ENCODE measurements at places on chromosomes 6 and 20.

DNA sequence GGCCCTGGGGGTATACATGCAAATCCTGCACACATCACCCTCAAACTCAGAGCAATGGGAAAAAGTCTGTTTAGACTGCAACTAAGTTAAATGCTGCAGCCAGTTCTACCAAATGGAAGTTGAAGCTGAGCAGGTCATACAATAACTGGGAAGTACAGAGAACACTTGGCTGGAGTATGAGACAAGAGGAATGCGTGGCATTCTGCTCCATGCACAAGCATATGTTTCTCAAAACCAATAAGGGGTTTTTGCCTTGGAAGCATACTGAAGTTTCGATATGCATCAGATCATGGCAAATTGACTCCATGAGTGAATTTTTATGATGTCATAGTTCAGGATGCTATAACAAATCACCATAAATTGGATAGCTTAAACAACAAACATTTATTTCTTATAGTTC, 193.8 kb downstream of the COL12A1 start:
- DNase-seq = no peak

DNA sequence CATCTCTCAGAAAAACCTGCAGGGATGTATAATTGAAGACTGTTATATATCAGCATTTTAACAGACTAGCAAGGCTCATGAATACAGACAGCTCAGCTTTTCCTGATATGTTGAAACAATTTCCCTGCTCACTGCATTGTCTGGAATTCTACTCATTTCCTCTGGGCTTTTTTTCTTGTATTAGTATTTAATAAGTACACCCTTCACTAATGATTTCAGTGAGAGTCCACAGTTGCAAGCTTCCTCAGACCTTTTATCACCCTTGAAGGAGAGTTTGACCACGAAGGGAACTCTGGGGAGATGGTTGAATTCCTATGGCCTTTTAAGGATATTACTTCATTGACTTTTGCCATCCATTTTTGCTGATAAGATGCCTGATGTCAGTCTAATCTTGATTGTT, 248.7 kb downstream of the ADGB start:
- no peak for DNase-seq

DNA sequence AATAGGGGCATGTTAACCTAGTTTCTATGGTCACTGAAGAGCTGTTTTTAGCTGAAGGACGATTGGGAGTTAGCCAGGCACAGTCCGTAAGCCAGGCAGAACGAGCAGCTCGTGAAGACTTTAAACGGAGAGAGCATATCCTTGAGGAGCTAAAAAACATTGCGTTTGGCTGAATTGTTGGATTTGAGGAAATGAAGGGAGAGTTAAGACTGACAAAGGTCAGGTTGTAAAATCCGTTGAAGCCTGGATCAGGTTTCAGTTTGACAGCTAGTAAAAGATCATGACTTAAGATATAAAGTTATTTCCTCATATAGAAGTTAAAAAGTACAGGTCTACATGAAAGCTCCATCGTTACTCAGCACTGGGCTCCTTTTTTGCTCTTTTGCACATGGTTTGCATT, 2.8 kb downstream of the DBNDD2 start:
- DNase-seq = no peak

GRCh38 chr6:47239546-47239945, 70.2 kb downstream of the TNFRSF21 start:
- no peak for DNase-seq

- DNase-seq = no peak
Observed at GRCh38 chr6:144162977-144163376, 12.7 kb downstream of the STX11 start.

- DNase-seq = peak; percentile 21
Observed at GRCh38 chr6:2976571-2977085, 5.3 kb upstream of the SERPINB6 start.

- no peak for DNase-seq
Observed at GRCh38 chr6:145688493-145688905, 46.8 kb downstream of the EPM2A start.

GRCh38 chr20:25000268-25000801, 7.8 kb upstream of the APMAP start:
- no peak for DNase-seq

DNA sequence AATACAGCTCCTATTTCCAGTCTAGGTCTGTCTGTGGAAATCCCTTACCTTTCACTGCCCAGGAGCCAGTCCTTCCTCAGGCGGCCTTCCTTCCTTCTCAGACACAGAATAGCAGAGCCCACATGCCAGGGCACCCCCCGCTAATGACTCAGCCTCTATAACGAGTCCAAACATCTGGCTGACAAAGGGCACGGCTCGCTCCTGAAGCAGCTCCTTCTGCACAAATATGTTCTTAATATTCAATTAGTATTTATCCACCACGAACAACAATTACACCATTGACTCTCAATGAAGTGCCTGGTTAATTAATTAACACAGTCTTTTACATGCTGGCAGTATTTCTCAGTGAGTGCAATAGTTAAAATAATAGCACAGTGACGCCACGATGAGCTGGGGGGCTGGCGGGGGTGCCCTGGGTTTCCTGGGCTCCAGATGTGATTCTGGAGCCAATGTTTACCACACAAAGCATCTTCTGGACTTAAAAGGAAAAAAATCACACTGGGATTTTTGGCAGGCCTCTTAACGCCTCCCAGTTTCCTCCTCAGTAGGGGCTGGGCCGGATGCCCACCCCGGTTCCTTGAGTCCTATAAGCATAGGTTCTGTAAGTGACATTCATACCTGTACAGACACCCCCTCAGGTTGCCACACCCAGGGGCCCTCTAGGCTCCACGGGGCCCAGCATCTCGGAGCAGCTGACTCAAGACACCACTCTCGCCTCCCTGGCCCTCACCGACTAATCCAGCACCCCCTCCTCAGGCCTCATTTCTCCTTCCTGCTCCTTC, 158.6 kb upstream of the MLN start:
- DNase-seq = peak; percentile 9

DNA sequence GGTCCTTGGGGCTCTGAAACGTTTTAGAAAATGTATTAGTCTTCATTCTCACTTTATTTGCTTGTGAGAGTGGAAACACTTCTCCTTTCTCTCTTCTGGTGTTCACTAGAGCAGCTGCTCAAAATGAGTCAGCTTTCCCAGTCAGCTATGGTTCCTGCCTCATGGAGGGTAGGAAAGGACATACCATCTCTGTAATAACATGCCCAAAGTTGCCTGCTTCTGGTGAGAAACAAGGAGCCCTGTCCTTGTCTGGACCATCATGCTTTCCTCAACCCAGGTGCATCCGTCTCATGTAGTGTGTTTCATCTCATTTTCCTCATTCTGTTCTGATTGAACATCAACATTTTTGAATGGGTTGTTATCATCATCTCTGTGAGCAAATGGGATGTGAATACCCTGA, 17.1 kb upstream of the TINAG start:
- DNase-seq = peak; percentile 32

- no peak for DNase-seq
Observed at GRCh38 chr6:104460738-104461483, 398.8 kb downstream of the HACE1 start.

DNA sequence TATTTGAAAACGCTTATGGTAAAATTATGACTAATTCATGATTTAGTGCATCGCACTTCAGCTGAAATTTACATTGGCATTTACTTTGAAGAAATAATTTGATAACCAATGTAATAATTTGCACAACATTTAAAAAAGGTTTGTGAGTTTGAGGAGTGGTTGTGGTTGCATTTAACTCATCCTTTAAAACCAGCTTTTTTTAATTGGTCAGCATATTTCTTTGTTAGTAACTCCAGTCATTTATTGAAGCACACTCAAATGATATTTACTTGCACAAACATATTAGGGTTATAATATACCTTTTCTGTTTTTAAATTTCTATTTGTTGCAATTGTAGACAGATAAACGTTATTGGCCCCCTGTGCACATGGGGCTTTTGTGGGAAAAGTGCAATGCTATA, 78.1 kb upstream of the AHI1 start:
- no peak for DNase-seq

DNA sequence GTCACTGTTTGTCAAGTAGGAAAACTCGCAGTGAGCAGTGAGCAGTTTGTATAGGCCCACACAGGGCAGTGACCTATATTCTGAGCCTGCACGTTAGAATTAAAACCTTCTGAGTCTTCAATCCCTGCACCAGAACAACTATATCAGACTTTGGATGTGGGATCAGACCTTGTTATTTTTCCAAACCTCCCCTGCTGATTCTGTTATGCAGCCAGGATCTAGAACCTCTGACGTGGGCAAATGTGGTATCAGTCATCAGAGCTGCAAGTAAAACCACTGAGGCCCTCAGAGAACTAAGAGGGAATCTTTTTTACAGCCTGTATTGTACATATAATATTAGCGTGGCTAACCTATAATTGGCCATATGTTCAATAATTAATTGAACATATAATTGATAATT, 32.0 kb upstream of the AKAP7 start:
- no peak for DNase-seq

- peak; percentile 18 for DNase-seq
Observed at GRCh38 chr6:163627274-163628062, 212.9 kb downstream of the QKI start.

GRCh38 chr20:6679086-6679485, 88.4 kb upstream of the BMP2 start:
- DNase-seq = no peak

DNA sequence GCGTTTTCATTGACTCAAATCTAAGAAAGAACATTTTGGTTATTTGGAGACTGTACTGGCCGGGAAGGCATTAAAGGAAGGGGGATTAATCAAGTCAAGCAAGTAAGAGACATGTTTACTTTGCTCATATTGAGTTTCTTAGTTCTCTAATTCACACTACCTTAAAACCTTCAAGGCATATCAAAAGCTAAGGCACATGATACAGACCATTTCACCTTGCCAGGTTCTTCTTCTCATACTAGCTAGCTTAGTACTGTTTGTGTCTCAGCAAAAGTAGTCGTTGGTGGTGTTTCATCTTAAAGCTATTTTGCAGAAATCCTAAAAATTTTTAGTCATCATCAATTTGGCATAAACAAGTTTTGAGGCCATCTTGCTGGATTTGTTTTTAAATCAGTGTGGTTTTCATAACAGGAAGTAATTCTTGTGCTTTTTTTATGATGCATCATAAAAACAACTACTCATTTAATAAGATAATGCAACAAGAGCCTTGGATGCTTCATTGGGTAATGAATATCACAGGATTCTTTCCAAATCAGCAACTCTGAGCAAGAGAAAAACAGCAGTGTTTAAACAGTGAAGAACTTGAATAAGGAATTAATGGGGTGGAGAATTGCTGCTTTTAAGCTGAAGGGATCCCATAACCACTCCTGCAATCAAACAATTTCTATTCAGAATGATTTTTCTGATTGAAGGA, 425.3 kb downstream of the EPM2A start:
- no peak for DNase-seq

DNA sequence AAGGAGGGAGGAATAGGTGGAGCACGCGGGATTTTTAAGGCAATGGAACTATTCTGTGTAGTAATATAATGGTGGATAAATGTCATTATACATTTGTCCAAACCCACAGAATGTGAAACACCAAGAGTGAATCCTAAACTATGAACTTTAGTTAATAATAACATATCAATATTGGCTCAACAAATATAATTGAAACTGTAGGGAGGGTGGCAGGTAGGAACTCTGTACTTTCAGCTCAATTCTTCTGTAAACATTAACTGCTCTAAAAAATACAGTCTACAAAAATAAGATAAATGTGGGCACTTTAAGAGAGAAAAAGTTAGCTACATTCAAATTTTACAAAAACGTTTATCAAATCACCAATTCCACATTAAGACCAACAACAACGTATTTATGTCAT, 136.7 kb upstream of the RUNX2 start:
- no peak for DNase-seq

DNA sequence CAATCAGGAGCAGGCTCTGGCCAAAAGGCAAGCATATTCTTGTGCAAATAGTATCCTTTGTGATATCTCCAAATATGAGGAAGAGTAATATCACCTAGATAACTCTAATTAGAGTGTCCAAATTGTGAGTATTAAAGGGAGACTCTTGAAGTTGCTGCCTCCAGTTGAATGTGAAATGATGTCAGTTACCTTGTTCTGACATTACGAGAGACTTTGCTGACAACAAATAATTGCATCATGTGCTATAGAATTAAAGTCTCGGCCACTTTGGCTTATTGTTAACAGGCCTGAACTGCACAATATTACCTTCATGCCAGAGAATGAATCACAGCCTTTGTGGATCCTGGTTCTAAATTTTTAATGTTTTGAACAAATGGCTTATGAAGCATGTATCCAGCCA, 106.5 kb downstream of the AIG1 start:
- no peak for DNase-seq

DNA sequence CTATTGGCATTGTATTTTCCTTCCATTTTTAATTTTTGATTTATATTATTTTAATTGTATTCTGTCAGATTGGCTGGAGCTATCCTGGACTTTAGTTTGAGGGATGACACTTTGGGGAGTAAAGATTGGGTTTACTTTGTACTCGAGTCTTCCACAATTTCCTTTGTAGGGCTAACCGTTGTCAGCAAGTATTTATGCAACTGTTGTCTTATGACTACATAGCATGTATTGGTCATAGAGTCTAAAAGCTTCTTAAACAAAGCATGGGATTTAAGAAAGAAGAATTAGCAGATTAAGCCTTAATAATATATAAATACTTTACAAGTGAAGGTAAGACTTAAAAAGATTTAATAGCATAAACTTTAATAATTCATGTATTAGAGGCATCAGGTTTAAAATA, 19.6 kb downstream of the FARS2 start:
- DNase-seq = peak; percentile 63

- DNase-seq = no peak
Observed at GRCh38 chr6:144327081-144327480, 41.9 kb downstream of the UTRN start.

DNA sequence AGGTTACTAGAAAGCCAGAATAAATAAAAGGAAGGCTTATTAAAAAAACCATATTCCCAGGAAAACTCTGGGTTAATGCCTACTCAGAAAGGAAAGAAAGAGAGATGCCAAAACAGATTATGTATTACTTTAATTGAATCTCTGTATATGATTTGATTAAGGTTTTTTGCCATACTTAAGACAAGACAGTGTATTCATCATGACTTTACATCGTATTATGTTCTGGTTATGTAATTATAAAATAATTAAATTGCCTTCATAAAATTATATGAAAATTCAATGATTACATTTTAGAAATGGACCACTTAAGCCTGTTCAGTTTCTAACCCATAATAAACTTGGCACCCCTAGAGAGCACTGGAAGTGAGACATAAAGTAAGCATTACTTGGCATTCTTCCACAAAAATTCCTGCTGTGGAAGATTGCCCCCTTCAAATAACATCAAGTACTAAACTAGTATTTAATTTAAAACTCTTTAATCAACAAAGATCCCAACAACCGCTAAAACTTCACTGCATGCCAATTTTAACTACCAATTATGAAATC, 20.8 kb upstream of the IBTK start:
- DNase-seq = no peak

GRCh38 chr6:24867104-24867703, 68.5 kb upstream of the ARMH2 start:
- DNase-seq = no peak

All from activated CD4-positive, alpha-beta T cell treated with anti-CD3 and anti-CD28 coated beads, Interleukin-2, Interleukin-6, amounts not matched to agents 100 ng/mL and 50 ng/mL, durations not matched to agents 16 hours and 8 hours (primary cell).